ENCODE measurements at places on chromosomes 11 and 22.

DNA sequence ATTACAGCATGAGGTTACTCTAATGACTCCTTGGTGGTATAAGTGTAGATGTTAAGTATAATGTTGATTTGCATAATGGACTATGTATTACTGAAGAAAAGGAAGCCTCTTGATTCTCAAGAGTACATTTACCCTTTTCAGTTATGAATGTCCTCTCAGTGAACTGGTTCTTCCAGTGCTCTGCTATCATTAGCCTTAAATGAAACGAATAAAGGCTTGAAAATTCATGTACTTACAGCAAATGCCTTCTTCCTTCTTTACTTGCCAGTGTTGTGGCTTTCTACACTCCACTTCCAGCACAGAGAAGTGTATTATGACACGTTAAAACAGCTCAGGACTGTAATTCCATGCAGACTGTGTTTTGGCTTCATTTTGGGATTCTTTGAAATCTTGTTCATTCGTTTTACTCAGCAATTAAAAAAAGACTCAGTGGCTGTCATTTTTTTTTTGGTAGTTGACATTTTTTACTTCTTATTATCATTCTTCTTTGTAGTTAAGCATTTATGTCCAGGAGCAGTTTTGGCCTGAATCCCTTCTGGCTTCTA is 96.9 kb downstream of the MTMR3 start:
- DNase-seq: no peak

DNA sequence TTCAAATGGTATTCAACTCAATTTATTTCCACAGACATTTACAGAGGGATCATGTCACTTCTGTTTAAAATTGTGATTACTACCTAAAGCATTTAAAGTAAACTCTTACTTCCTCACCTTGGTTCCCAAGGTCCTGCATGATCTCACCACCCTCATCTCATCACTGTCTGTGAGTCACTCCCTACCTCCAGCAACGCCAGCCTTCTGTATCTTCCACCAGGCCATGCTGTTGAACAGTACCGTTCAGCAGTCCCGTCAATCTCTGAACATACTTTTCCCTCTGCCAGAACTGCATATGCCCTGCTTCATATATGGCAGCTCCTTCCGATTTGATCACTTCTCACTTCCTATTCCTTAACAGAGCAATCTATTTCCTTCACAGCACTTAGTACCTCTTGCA is 2.0 kb downstream of the FBXO3 start:
- no peak for DNase-seq

DNA sequence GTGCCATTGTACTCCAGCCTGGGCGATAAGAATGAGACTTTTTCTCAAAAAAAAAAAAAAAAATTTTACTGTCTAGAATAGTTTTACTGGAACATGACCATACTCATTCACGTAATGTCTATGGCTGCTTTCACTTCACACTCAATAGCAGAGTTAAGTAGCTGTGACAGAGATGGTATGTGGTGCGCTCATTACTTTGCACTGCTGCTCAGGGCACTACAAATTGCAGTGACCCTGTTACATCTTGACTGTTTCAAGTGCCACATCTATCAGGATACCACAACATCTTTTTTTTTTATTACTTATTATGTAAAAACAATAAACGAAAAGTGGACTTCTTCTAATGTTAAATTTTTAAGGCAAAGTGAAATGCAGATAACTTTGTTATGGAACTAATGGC is 110.3 kb downstream of the ARHGAP20 start:
- DNase-seq: no peak

- DNase-seq: no peak
These were observed 5.6 kb downstream of the SCN2B start for GRCh38 chr11:118170882-118171268.

DNA sequence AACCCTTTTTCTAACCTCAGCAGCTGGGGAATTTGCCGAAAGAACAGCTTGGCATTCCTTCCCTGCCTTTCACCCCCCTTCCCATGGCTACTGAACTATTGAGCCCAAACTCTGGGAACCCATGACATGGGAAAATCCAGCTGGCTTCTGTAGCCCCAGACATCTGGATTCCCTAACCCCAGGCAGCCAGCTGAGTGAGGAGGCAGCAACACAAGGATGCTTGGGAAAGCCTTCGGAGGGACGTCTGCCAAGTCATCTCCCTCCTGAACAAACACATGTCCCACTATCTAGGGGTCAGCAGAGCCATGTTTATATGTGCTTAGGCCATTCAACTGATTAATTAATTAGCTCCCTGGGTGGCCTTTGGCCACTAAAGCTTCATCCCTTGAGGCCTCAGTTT is 21.6 kb downstream of the LRRC55 start:
- DNase-seq: no peak

- peak; percentile 74 for DNase-seq
These were observed 29.7 kb upstream of the SORL1-AS1 start for GRCh38 chr11:121482231-121483129.

- DNase-seq: peak; percentile 51
These were observed 10.2 kb upstream of the P4HA3 start for GRCh38 chr11:74321487-74322188.

DNA sequence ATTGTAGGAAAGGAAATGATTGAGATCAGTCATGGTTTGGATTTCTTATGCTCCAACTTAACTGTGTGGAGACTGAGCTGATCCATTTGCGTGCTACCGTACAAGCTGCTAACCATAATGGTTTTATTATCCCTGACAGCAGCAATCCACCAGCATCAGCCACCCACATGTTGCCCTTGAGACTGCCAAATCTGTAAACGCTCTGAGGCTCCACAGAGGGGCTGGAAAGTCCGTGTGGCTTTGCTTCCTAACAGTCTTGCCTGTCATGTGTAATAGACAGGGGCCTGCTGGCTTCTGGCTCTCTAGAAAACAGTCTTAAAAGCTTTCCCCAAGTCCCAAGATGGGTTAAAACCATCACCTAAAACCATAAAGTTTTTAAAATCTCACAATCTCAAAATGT is 30.1 kb downstream of the ATG16L2 start:
- no peak for DNase-seq

- no peak for DNase-seq
These were observed 3.8 kb upstream of the OR5D14 start for GRCh38 chr11:55791606-55792005.

- no peak for DNase-seq
These were observed 5.5 kb downstream of the NPAT start for GRCh38 chr11:108216988-108217387.

Measured in kidney capillary endothelial cell (primary cell).